ENCODE measurements at places on chromosomes 7 and 10. TPM values are rescaled to one million over a fixed set of nuclear protein-coding genes. Genes with fewer than 3 reads are reported as not detected.
A peak's percentile ranks its signal among the peaks of the same experiment; 100 is the strongest.

HTR7 gene
- polyA plus RNA-seq = 12.7 TPM

AGR3 gene
- polyA plus RNA-seq = not detected

TFEC gene
- 0.11 TPM for polyA plus RNA-seq

KCNH2 gene
- not detected for polyA plus RNA-seq

SPDYE1 gene
- polyA plus RNA-seq = not detected

HMX2 gene
- not detected for polyA plus RNA-seq

DNA sequence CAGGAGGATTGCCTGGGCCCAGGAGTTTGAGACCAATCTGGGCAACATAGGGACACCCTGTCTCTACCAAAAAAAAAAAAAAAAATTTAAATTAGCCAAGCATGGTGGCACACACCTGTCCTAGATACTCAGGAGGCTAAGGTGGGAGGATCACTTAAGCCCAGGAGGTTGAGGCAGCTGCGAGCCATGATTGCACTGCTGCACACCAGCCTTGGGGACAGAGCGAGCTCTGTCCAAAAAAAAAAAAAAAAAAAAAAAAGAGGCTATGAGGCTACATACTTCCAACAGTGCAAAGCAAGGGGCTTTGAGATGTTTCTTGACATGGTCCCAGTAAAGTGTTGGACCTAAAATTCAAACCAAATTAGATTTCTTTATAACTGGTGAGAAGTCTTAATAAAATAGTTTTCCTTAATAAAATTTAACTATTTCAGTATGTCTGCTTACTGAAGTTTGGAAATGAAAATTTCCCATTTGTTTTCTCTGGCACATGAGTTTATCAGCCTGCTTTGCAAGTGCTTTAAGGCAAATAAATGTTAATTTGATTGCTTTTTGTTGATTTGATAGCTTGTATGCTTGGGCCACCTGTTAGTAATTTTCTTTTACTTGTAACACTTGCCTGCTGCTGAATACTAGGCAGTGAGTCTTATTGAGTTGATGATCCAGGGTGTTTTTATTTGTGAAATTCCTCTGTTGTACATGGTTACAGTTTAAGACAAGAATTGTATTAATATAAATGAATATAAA, 16.1 kb downstream of the CALU start:
- no peak overlapping the region for H3K4me3 ChIP-seq
- H3K4me1 ChIP-seq = no peaks in the 10 kb centered on the region
- no peaks in the 10 kb centered on the region for H3K27me3 ChIP-seq

- H3K27ac ChIP-seq = no peak overlapping the region
- H3K27me3 ChIP-seq = no peaks in the 10 kb centered on the region
These were observed 78.7 kb upstream of the PDK4 start for GRCh38 chr7:95675016-95675415.

GRCh38 chr7:157133304-157133703, 5.4 kb upstream of the UBE3C start:
- peaks cover 6% of the 10 kb centered on the region for H3K27me3 ChIP-seq
- H3K27ac ChIP-seq = no peak overlapping the region
- peaks cover 9% of the 10 kb centered on the region for H3K4me1 ChIP-seq

DNA sequence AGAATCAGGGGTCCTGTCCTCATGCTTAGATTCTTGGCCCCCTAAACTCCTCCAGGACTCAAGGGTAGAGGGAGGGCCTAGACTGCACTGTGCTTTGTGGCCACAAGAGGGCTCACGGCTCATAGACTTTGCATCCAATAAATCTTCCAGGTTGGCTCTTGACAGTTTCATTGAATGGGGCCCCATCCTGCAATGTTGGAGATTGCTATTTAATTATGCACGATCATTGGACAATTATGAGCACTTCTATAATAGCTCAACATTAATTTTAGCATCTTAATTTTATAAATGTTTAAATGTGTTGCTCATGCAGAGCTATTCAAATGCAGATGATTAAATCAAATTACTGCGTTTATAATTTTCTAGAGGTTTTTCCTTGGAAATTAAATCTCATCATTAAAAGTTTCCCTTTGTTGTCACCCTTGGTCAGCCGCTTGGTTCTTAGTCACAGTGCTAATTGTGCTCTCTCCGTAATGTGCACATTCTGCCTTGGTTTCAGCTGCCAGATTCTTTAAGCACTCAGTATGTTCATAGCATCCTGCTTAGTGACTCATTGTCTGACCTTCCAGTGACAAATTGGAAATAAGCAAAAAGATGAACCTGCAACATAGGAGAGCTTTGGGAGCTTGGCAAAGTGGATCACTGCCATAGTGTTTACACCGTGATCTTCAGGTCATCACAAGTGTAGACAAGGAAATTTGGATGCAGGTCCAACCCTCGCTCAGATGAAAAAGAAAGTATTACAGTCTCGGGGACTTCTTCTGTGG, 33.4 kb upstream of the PLPP4 start:
- no peak overlapping the region for H3K27ac ChIP-seq
- no peaks in the 10 kb centered on the region for H3K36me3 ChIP-seq
- DNase-seq = no peak
- no peaks in the 10 kb centered on the region for H3K27me3 ChIP-seq
- H3K4me3 ChIP-seq = no peak overlapping the region
- peaks cover 11% of the 10 kb centered on the region for H3K4me1 ChIP-seq

DNA sequence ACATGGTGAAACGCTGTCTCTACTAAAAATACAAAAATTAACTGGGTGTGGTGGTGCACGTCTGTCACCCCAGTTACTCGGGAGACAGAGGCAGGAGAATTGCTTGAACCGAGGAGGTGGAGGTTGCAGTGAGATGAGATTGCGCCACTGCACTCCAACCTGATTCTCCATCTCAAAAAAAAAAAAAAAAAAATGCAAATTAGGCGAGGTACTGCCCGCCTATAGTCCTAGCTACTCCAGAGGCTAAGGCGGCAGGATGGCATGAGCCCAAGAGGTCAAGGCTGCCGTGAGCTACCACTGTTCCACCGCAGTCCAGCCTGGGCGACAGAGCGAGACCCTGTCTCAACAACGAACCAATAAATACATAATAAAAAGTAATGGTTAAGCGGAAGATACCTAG, 1.1 kb upstream of the EIF4H start:
- H3K4me3 ChIP-seq = peak overlapping the region; percentile 93
- H3K4me1 ChIP-seq = peaks cover 33% of the 10 kb centered on the region
- H3K27me3 ChIP-seq = no peaks in the 10 kb centered on the region
- no peak for DNase-seq

GRCh38 chr7:26584326-26584725, 280.1 kb downstream of the SKAP2 start:
- peaks cover 15% of the 10 kb centered on the region for H3K27me3 ChIP-seq
- H3K27ac ChIP-seq = no peak overlapping the region
- H3K4me1 ChIP-seq = no peaks in the 10 kb centered on the region
- no peaks in the 10 kb centered on the region for H3K36me3 ChIP-seq
- H3K4me3 ChIP-seq = no peak overlapping the region

- no peaks in the 10 kb centered on the region for H3K4me1 ChIP-seq
- H3K4me3 ChIP-seq = no peak overlapping the region
- DNase-seq = no peak
- no peak overlapping the region for H3K27ac ChIP-seq
- no peaks in the 10 kb centered on the region for H3K36me3 ChIP-seq
These were observed 14.8 kb downstream of the TMEM26 start for GRCh38 chr10:61438141-61438988.

DNA sequence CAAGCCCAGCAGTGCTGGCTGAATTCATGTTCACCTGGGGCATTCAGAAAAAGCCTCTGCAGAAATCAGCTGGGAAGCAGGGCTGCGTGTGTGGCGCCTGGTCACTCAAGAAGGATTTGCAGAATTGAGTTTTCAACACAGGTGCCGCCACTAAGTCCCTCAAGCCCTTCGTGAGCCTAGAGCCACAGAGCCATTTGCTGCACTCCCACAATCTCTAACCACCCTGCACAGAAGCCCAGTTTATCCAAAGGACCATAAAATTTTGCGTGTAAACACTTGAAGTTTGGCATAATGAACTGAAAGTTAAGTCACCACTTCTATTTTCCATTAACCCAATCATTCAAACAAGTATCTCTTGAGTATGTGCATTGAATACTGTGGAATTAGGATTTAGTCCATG, 136.2 kb downstream of the DIP2C start:
- no peak overlapping the region for H3K4me3 ChIP-seq
- H3K27ac ChIP-seq = no peak overlapping the region
- H3K4me1 ChIP-seq = no peaks in the 10 kb centered on the region
- H3K36me3 ChIP-seq = no peaks in the 10 kb centered on the region

- H3K27ac ChIP-seq = no peak overlapping the region
- H3K27me3 ChIP-seq = no peaks in the 10 kb centered on the region
- H3K4me3 ChIP-seq = no peak overlapping the region
- no peaks in the 10 kb centered on the region for H3K36me3 ChIP-seq
- no peaks in the 10 kb centered on the region for H3K4me1 ChIP-seq
These were observed 73.1 kb upstream of the EBF3 start for GRCh38 chr10:130037169-130037661.

GRCh38 chr7:38978491-38978890, 782 bp downstream of the POU6F2 start:
- H3K4me3 ChIP-seq = no peak overlapping the region
- H3K27me3 ChIP-seq = peaks cover 30% of the 10 kb centered on the region
- DNase-seq = no peak
- H3K27ac ChIP-seq = no peak overlapping the region
- H3K36me3 ChIP-seq = no peaks in the 10 kb centered on the region

DNA sequence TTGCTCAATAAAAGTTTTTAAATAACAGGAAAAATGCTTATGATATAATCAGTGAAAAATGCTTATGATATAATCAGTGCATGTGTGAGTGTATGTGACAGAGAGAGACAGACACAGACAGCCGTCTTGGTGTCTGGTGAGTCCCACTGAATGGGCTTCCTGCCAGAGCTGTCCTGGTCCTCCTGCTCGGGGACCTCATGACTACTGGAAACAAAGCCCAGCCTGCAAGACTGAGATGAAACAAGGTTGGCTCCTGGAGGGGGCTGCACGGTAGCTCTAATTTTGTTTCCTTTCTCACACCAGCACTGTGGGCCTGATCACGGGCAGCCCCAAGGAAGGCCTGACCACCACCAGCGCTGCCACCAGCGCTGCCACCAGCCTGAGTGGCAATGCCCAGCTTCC, 57.3 kb downstream of the NRP1 start:
- no peaks in the 10 kb centered on the region for H3K27me3 ChIP-seq
- no peak for DNase-seq
- no peaks in the 10 kb centered on the region for H3K36me3 ChIP-seq
- H3K27ac ChIP-seq = peak overlapping the region; percentile 61
- H3K4me1 ChIP-seq = peaks cover 40% of the 10 kb centered on the region

GRCh38 chr7:157487046-157487770, 150.4 kb downstream of the DNAJB6 start:
- no peaks in the 10 kb centered on the region for H3K4me1 ChIP-seq
- no peaks in the 10 kb centered on the region for H3K27me3 ChIP-seq
- DNase-seq = no peak
- no peaks in the 10 kb centered on the region for H3K36me3 ChIP-seq

GRCh38 chr10:34010891-34011290, 676.4 kb upstream of the NRP1 start:
- no peak for DNase-seq
- H3K27me3 ChIP-seq = no peaks in the 10 kb centered on the region
- no peaks in the 10 kb centered on the region for H3K36me3 ChIP-seq
- H3K4me3 ChIP-seq = no peak overlapping the region
- no peak overlapping the region for H3K27ac ChIP-seq

- no peak overlapping the region for H3K4me3 ChIP-seq
- H3K27me3 ChIP-seq = no peaks in the 10 kb centered on the region
- peaks cover 20% of the 10 kb centered on the region for H3K4me1 ChIP-seq
These were observed 14.0 kb downstream of the GPR146 start for GRCh38 chr7:1058311-1058710.

DNA sequence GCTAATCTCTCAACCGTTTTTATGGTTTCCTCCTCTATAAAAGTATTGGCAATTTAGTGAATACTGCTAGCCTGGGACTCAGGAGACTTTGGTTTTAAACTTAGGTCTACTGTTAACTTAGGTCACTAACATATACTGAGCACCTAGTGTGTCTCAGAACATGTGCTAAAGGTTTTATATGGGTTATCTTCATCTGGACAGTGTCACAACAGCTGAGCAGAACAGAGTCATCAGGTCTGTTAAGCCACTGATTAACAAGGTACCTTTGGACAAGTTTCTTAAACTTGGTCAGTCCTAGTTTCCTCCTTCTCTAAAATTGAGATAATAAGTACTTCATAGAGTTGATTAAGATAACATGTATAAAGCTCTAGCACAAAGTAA, 30.6 kb downstream of the NET1 start:
- no peak for DNase-seq
- peaks cover 4% of the 10 kb centered on the region for H3K36me3 ChIP-seq
- H3K27me3 ChIP-seq = no peaks in the 10 kb centered on the region

GRCh38 chr7:107746006-107746405, 2.1 kb downstream of the CBLL1 start:
- H3K27ac ChIP-seq = no peak overlapping the region
- no peak overlapping the region for H3K4me3 ChIP-seq
- peaks cover 5% of the 10 kb centered on the region for H3K36me3 ChIP-seq
- DNase-seq = no peak

DNA sequence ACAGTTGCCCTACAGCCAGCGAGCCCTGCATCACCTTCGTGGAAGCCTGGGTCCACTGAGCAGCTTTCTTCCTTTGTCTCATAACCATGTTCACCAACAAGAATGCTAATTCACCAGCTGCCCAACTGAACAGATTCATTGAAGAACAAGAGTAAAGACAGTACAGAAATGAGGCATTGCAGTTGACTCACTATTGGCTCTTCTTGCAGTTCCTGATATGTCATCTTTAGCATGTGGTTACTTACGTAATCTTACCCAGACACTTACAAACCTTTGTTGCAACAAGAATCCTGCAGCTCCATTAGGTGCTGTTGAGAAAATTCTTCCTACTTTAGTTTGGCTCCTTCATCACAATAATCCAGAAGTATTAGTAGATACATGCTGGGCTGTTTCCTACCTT, 174.0 kb upstream of the TPK1 start:
- H3K36me3 ChIP-seq = no peaks in the 10 kb centered on the region
- H3K4me3 ChIP-seq = no peak overlapping the region
- DNase-seq = no peak
- H3K4me1 ChIP-seq = no peaks in the 10 kb centered on the region
- no peaks in the 10 kb centered on the region for H3K27me3 ChIP-seq

GRCh38 chr7:148135116-148135515, 455.4 kb upstream of the C7orf33 start:
- no peak overlapping the region for H3K4me3 ChIP-seq
- H3K27ac ChIP-seq = no peak overlapping the region
- H3K27me3 ChIP-seq = no peaks in the 10 kb centered on the region
- H3K36me3 ChIP-seq = no peaks in the 10 kb centered on the region
- DNase-seq = no peak
- no peaks in the 10 kb centered on the region for H3K4me1 ChIP-seq

GRCh38 chr10:126016156-126016805, 119.9 kb downstream of the FANK1 start:
- peaks cover 4% of the 10 kb centered on the region for H3K4me1 ChIP-seq
- H3K27ac ChIP-seq = no peak overlapping the region
- DNase-seq = no peak
- no peaks in the 10 kb centered on the region for H3K36me3 ChIP-seq

DNA sequence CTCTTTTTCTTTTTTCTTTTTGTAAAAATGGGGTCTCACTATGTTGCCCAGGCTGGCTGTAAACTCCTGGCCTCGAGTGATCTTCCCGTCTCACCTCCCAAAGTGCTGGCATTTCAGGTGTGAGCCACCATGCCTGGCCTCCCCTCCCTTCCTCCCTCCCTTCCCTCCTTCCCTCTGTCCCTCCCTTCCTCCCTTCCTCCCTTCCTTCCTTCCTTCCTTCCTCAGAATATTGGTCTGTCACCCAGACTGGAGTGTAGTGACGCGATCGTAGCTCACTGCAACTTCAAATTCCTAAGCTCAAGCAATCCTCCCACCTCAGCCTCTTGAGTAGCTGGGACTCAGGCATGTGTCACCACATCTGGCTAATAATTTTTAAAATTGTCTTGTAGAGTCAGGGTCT, 8.4 kb downstream of the AGAP3 start:
- peaks cover 5% of the 10 kb centered on the region for H3K36me3 ChIP-seq
- no peak for DNase-seq
- H3K4me3 ChIP-seq = no peak overlapping the region
- H3K4me1 ChIP-seq = peaks cover 2% of the 10 kb centered on the region
- no peaks in the 10 kb centered on the region for H3K27me3 ChIP-seq
- no peak overlapping the region for H3K27ac ChIP-seq

Data from keratinocyte (primary cell).